ENCODE measurements at places on chromosomes 5 and 9.
A peak's percentile ranks its signal among the peaks of the same experiment; 100 is the strongest.

GRCh38 chr9:112194969-112195431 lies 19.9 kb upstream of the SUSD1 start:
- DNase-seq: no peak

DNA sequence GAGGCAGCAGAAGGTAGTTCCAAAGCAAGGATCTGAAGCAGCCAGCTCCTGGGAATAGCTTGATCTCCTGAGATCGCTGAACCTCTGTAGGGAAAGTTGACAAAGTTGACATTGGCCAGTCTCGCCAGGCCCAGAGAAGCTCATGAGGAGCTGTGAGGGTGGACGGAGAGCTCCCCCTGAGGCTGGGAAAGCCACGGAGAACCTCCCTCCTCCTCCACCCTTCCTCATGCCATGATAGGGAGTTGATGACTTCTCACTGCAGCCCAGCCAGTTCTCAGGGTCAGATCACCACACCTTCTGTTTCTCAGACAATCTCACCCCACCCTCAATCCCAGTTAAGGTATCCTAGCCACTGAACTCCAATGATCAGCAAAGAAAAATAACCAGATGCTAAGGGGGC lies 30.4 kb upstream of the KCNV2 start:
- DNase-seq: no peak

GRCh38 chr5:177378884-177379883 lies 5.0 kb upstream of the SLC34A1 start:
- DNase-seq: no peak

GRCh38 chr9:38339496-38339895 lies 53.0 kb upstream of the ALDH1B1 start:
- DNase-seq: no peak

GRCh38 chr5:56569566-56569965 lies 245.8 kb upstream of the MAP3K1 start:
- DNase-seq: no peak

DNA sequence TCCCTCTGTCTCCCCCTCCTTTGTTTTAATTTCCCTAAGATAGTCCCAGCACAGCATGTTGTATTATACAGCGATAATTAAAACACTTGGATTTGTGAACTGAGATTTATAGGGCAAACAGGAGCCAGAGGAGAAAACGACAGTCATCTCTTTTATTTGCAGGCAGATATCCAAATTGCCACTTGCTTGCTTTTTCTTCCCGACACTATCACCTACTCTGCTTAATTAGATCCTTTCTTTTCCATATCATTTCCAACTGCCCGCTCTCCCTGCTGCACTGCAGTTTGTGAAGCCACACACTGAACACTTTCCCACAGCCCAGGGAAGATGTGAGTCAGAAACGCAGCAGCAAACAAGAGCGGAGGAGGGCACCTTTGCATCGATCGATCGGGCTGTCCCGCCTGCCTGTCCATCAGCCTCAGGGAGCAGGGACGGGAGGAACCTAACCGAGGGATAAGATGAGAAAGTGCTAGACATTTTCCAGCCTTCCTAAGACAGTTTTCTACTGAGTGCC lies 35.8 kb upstream of the SPRY4 start:
- no peak for DNase-seq

- DNase-seq: no peak
These were observed 166.2 kb downstream of the PAX5 start for GRCh38 chr9:36867672-36868471.

DNA sequence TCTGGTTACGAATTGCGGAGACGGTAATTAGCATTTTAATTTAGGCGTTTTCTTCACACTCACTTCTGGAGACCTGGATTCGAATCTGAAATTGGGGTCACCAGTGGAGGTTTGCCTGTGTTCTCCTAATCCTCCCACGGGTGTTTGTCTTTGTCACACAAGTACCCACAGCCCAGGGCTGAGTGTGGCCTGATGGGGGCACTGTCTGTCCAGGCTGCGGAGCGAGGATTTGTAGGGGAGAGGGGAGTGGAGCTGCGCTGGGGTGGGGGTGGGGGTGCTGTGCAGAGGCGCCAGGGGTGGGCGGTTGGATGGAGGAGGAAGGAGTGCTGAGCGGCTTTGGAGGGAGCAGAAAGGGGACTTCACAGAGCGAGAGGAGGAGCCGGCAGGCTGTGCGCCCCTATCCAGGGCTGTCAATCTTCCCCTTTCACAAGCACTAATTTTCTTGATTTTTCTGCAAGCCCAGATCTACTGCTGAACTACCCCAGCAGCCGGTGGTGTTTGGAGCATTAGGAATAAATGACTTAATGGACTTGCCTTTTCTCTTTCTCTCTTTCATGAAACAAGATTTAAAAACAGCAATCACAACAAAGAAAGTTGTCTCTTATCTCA lies 53.1 kb downstream of the TSPAN17 start:
- DNase-seq: no peak

- no peak for DNase-seq
These were observed 524 bp downstream of the CCNB1 start for GRCh38 chr5:69167493-69167855.

GRCh38 chr5:43190755-43191603 lies 1.0 kb upstream of the NIM1K start:
- DNase-seq: no peak

GRCh38 chr5:117872798-117873368 lies 1115.5 kb downstream of the DTWD2 start:
- DNase-seq: no peak

GRCh38 chr5:90871391-90871991 lies 312.9 kb downstream of the ADGRV1 start:
- no peak for DNase-seq

DNA sequence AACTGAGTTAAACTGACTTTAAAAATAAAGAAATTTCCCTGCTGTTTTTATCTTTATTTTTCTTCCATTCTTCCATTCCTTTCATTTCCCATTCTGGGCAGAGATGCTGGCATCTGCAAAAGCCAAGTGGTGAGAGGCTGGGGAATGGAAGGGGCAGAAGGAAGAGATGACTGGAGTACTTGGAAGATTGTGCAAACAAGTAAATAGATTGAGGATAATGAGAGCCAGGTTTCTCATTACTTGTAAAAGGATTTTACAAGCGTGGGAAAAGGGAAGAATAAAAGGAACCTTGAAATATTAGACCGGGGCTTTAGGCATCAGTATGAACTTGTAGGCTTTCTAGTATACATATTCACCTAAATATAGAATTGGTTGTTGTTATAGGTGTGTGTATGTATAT lies 341.2 kb downstream of the CAAP1 start:
- no peak for DNase-seq

DNA sequence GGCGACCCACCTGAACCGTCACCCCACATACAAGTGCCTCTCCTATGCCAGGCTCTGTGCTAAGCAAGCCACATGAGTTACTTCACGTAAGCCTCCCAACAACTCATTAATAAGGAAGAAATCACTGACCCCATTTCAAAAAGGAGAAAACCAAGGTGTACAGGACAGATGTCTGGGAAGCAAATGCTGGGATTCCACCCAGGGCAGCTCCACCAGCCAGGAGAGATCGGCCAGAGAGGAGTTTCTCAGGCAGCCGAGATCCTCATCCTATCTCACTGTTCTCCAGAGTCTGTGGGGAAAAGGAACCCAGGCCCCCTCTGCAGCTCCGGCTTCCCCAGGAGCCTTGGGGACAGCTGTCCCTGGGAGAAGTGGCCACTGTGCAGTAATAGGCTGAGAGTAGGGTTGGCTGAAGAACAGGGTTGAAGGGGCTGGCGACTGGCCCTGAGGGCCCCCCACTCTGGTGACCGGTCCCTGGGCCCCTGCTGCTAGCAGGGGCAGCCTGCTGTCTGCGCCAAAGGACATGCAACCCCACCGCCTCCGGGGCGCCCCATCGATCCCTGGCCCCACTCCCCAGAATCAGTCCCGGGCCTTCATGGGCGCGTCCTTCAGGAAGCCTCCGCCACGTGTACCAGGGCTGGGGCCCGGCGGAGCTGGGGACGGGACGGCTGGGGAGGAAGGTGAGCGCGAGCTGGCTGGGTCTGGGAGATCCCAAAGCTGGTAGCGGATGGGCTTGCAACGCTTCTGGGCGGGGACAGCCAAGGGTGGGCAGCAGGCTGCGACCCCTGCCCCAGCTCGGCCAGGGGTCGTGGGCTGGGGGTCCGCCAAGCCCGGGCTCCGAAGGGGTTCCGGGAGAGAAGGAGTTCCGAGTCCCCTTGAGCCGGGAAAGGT lies 44.1 kb upstream of the STXBP1 start:
- no peak for DNase-seq

DNA sequence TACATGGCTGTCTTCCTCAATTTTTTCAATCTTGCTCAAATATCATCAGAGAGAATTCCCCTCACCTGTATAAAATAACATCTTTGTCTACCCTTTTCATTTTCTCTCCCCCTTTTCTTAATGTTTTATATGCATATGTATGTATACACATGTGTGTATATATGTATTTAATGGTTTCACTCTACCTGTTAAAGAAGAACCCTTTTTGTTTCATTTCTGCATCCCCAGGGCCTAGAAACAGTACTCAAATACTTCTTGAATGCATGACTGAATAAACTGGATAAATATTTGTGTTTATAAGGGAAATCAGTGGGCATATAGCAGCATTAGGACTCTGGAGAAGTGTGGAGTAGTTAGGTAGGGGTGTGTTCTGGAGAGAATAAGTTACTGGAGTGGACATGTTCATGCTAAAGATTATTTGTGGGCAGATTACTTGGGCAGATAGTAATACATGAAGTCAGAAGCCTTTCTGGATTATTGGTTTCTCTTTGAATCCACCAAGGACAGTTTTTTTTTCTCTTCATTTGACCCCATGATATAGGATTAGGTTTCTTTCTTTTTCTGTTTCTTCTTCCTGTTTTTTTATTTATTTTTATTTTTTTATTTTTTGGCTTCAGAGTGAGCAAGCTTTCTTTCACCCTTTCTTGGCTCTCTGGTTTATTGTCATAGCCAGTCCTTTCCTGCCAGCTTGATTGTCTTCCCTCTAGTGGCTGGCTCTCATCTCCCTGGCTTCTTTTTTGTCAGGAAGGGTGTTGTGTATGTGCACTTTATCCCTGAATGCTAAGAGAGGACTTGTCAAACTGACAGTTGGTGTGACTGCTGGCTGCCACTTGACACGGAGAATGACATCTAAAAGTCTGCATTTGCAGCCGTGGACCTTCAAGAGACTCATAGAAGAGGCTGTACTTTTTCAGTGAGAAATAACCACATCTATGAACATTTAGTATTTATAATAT lies 89.3 kb downstream of the ZCCHC7 start:
- no peak for DNase-seq

DNA sequence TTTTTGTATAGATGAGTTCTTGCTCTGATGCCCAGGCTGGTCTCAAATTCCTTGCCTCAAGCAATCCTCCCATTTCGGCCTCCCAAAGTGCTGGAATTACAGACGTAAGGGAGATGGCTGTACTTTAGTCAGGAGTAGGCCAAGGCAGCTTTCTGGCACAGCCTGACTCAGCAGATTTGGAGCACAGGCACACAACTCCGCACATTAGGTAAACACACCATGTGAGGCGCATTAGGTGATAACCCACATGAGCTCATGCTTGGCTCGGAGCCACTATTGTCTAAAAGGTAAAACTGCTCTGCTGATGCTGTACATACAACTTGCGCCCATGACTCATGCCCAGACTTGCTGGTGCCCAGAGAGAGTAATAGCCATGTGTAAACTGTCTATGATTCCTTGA lies 1157.9 kb downstream of the TAF11L14 start:
- no peak for DNase-seq

DNA sequence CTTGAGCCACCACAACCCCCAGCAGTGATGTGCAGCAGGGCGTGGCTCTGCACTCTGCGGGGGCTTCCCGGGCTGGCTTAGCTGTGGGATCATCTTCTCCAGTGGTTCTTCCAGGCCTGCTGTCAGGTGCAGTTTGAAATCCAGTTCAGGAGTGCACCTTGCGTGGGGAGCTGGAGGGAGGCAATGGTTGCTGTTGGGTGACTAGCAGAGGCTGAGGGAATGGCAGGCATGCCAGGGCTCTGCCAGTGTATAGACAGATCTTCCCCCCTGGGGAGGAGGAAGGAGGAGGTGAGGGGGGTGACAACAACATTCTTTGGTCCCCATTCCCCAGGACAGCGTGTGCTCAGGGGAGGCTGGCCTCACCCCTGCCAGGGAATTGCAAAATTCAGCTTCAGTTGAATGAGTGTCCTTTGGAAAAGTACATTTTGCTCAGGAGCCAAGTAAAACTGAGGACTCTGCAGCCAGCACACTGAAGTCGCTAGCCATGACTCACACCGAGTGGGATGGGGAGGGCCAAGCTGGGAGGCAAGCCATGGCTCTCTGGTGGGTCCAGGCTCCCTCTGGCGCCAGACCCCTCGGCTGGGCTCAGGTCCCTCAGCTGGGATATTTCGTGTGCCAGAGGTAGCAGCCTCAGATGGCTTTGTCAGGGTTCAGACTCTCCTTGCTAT lies 35.0 kb downstream of the ERGIC1 start:
- no peak for DNase-seq

DNA sequence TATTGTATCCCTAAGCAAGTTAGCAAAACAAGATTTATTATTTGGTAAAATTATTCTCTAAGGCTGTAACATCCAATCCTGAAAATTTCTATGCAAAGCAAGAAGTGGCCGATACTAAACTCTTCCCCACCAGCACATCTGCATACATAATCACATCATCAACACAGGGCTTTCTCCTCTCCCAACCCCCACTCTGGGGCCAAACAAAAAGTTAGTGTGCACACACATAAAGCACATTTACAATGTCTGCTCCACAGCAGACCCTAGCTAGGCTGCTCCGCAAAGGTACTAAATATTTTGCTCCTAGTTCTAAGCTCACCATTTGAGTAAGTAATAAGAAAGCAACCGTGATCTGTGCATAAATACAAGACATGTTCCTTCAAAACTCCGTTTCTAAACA lies 3.6 kb downstream of the RNF130 start:
- DNase-seq: no peak

DNA sequence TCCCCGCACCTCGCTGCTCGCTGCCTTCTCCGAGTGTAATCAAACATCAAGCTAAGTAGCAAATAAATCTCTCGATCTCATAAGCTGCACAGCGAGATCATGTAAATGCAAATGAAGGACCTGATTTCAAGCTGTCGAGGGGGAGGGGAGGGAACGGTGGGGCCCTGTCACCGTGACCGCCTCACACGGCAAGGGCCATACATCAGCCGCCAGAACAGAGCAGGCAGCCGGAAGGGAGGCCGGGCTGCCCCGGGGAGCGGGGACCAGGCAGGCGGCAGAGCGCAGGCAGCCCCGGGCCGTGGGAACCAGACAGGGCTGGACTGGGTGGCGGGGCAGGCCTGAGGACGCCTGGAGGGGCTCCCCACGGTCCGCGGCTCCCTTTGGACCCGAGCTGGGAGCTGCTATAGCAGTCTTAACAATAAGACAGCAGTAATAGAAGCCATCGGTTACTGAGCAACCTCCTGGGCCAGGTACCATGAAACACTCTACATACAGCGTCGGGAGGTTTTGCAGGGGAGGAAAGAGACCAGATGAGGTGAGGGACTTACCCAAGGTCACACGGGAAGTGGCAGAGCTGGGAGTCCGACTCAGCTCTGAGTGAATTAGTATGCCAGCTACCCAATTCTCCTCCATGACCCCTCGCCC lies 76.8 kb downstream of the CFAP77 start:
- DNase-seq: peak; percentile 54

All from T-helper 2 cell treated with Interferon-gamma antibody and Interleukin-4, amounts not matched to agents 5 μg/mL and 100 μg/mL, for 36 hours (primary cell).